CD8-positive, alpha-beta memory T cell (primary cell): ENCODE measurements at places on chromosomes 2 and 18. TPM values are rescaled to one million over a fixed set of nuclear protein-coding genes. Genes with fewer than 3 reads are reported as not detected.

DNA sequence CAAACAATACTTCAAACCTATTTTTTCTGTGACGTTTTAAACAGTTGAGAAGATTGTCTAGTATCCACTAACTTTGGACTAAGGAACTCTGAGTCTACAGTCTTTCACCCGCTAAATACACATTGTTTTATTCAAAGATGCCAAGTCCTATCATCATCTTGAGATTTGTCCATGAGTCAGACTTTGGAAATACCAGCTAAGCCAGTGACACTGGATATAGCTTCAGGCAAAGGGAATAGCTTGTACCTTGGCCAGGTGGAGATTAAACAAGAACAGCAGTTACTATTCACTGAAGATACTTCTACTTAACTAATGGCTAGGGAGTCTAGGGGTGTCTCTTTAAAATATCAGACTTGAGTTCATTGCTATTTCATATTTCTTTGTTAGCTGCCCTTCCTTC, 137.5 kb downstream of the COMMD1 start:
- no peak overlapping the region for H3K27ac ChIP-seq
- no peaks in the 10 kb centered on the region for H3K27me3 ChIP-seq
- no peak for DNase-seq
- H3K4me3 ChIP-seq: no peak overlapping the region
- no peaks in the 10 kb centered on the region for H3K36me3 ChIP-seq

DNA sequence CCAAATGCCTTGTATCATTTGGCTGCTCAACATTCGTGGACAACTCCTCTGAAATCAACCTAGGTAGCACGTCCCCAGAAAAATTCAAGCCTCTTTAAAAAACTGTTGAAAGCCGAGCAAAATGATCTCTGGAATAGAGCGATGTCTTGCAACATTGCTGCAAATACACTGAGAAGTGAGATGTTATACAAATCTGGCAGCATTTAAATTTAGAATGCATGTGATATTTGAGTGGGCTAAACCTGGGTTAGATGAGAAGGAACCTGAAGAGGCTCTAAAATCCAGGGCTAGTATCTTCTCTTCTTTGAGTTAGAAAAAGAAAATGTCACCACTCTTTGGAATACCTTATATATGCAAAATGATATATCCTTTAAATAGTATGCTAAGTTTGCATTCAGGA, 81.5 kb upstream of the ZBTB14 start:
- no peak overlapping the region for H3K4me3 ChIP-seq
- H3K27me3 ChIP-seq: no peaks in the 10 kb centered on the region
- no peak overlapping the region for H3K27ac ChIP-seq

DNA sequence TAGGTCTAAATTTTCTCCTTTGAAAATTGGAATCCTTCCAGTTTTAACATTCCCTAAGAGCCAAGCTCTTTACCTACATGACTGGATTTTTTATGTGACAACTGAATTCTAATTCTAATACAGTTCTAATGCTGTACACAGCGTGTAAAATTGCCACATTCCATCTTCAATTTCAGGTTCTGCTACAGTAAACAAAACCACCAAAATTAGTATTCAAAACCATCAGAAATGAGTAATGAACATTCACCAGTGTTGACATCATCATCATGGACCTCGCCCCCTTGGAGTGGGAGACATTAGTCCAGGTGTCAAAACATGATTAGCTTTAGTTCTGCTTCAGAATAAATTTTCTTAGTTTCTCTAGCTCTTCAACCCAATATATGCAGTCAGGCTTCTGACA, 133.6 kb downstream of the MBD2 start:
- H3K27ac ChIP-seq: no peak overlapping the region
- no peak for DNase-seq
- peaks cover 5% of the 10 kb centered on the region for H3K4me1 ChIP-seq
- no peaks in the 10 kb centered on the region for H3K27me3 ChIP-seq
- no peaks in the 10 kb centered on the region for H3K36me3 ChIP-seq
- H3K4me3 ChIP-seq: no peak overlapping the region

Gene ABCG5
- not detected for total RNA-seq

Gene LONRF2
- 0.13 TPM for total RNA-seq

Gene CCDC141
- total RNA-seq: 1.6 TPM

Gene GPR39
- not detected for total RNA-seq

DNA sequence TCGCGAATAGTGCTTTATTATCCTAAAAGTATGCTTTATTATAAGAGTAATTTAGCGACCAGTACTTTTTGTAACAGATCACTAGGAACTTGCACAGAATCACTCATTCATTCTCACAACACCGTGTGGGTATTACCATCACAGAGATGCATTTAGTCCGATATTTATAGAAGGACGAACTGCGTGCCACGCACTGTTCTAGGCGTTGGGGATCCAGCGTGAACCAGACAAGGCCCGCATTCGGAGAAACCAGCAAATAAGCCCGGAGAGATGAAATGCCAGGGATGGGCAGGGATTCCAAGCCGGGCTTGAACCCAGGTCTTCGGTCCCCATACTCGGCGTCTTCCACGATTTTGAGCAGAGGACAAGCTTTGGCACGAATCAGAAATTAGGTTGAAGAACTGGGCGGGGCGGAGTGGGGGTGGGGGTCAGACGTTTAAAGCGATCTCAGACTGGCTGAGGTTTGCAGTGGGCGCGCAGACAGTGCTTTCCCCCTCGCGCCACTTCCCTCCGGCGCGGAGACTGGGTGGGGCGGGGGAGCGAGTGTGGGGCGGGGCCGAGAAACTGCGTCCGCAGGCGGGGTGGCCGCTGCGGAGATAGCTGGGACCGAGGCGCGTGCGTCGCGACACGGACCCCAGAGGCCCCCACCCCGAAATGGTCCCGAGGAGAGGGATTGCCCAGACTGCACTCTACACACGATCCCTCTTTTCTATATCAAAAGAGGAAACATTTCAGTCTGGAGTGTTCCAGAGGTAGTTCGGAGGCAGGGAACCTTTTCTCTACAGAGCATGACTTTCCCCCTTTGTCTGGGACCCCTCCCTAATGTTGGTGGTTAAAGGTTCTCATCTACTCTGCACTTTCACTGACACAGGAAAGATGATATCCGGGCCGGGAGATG, 1.1 kb upstream of the CXCR4 start:
- peak overlapping the region; percentile 98 for H3K27ac ChIP-seq
- peak; percentile 87 for DNase-seq
- H3K4me3 ChIP-seq: peak overlapping the region; percentile 87
- H3K36me3 ChIP-seq: peaks cover 19% of the 10 kb centered on the region
- no peaks in the 10 kb centered on the region for H3K27me3 ChIP-seq

Gene GALNT1
- total RNA-seq: 43.9 TPM

GRCh38 chr2:97982621-97983020, 13.1 kb downstream of the TMEM131 start:
- no peaks in the 10 kb centered on the region for H3K4me1 ChIP-seq
- no peak overlapping the region for H3K27ac ChIP-seq
- no peaks in the 10 kb centered on the region for H3K27me3 ChIP-seq
- no peak for DNase-seq

DNA sequence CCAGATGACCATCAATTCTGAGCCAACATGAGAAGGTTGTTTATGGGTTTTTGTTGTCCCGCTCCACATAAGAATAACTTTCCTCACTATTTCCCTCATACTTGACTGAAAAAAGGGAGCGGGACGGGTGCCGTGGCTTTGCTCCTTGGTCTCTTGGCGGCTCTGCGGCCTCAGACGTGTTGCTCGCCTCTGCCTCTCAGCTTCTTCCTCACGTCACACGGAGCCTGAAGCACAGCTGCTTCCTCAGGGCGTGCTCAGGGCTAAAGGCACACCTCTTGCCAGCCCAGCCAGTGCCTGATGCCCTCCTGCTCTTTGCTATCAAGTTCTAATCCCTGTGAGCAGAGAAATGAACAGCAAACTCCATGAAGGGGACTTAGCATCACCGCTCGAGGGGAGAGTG, 17.9 kb upstream of the ID2 start:
- no peaks in the 10 kb centered on the region for H3K36me3 ChIP-seq
- H3K27me3 ChIP-seq: no peaks in the 10 kb centered on the region
- no peak overlapping the region for H3K4me3 ChIP-seq
- no peak for DNase-seq
- H3K27ac ChIP-seq: no peak overlapping the region
- peaks cover 12% of the 10 kb centered on the region for H3K4me1 ChIP-seq

GRCh38 chr2:20990442-20991430, 53.1 kb downstream of the APOB start:
- DNase-seq: no peak
- H3K27me3 ChIP-seq: no peaks in the 10 kb centered on the region
- no peaks in the 10 kb centered on the region for H3K36me3 ChIP-seq
- H3K4me3 ChIP-seq: no peak overlapping the region

GRCh38 chr2:161159456-161160225, 587 bp upstream of the TANK start:
- peak overlapping the region; percentile 60 for H3K27ac ChIP-seq
- no peaks in the 10 kb centered on the region for H3K36me3 ChIP-seq
- peaks cover 37% of the 10 kb centered on the region for H3K4me1 ChIP-seq
- peak overlapping the region; percentile 53 for H3K4me3 ChIP-seq
- H3K27me3 ChIP-seq: no peaks in the 10 kb centered on the region

DNA sequence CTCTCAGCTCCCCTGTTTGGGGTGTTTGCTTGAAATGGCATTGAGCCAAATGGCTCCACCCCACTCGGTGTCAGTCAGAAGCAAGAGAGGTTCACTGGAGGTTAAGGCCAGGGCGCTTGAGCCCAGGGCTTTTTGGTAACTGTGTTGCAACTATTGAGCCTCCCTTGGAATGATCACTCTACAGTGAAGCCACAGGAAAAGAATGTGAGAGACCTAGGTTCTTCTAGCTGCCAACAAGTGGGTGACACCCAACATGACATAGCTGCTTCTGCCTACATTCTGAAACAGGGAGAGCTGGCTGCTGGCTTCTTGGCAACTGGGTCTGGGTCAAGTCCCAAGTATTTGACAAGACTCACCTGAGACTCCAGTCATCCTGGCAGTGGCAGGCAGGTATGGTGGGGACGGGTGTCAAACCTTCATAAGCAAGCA, 7.1 kb upstream of the GRHL1 start:
- DNase-seq: no peak
- H3K4me1 ChIP-seq: no peaks in the 10 kb centered on the region
- no peak overlapping the region for H3K4me3 ChIP-seq
- H3K27me3 ChIP-seq: no peaks in the 10 kb centered on the region
- no peaks in the 10 kb centered on the region for H3K36me3 ChIP-seq

DNA sequence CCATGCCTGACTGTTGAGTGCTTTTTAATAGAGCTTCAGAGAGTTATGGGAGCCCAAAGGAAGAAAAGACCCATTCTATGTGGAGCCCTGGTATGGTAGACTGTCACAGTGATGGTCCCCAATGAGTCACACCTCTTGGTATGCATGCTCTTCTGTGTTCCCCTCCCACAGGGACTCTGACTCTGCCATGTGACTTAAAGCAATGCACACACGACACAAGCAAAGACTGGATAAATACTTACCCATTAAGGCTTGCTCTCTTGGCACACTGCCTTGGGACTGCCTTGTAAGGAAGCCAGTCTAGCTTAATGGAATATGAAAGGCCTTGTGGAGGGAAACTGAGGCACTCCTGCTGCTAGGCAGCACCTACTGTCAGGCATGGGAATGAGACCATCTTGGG, 16.7 kb upstream of the DTNB start:
- no peaks in the 10 kb centered on the region for H3K27me3 ChIP-seq
- H3K27ac ChIP-seq: no peak overlapping the region
- H3K4me1 ChIP-seq: no peaks in the 10 kb centered on the region
- no peak overlapping the region for H3K4me3 ChIP-seq

- no peak overlapping the region for H3K27ac ChIP-seq
- no peak overlapping the region for H3K4me3 ChIP-seq
- no peak for DNase-seq
- H3K4me1 ChIP-seq: no peaks in the 10 kb centered on the region
- no peaks in the 10 kb centered on the region for H3K36me3 ChIP-seq
Observed at GRCh38 chr2:177908182-177908581, 164.4 kb downstream of the PDE11A start.
